ENCODE measurements at places on chromosomes 12 and 14.

DNA sequence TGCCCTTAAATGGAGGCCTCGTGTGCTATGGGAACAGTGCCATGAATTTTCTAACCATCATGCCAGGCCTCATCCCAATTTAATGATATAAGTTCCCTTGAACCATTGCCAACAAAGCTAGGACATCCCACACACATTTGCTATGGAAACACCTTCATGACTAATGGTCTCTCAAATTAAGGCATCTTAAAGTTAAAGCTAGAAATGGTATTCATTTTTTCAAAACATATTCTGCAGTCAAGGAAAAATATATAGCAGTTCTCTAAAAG, 117.3 kb downstream of the BTG1 start:
- no peak for DNase-seq

- DNase-seq: no peak
Measured at GRCh38 chr12:356276-356988, 32.7 kb downstream of the KDM5A start.

- no peak for DNase-seq
Measured at GRCh38 chr14:67192366-67192765, 3.1 kb downstream of the GARIN2 start.

DNA sequence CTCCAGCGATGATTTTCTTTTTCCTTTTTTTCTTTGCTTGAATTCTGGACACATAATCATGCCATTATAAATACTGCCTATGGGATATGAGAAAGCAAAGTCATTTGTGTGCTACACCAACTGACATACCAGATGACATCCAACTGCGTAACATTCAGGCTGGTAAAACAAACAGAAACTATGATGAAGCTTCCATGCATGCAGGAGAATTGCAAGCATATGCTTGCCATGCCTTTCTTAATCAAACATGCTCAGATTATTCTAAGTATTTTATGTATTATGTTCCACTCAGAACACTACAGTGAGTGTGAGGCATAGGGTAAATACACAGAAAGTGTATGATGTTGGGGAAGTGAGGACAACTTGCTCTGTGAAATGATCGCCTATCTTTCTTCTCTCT, 97.4 kb downstream of the C12orf50 start:
- no peak for DNase-seq

GRCh38 chr12:67520606-67521005, 127.9 kb upstream of the DYRK2 start:
- no peak for DNase-seq

- no peak for DNase-seq
Measured at GRCh38 chr14:30553311-30553989, 5.5 kb upstream of the G2E3 start.

- no peak for DNase-seq
Measured at GRCh38 chr12:112349431-112349830, 32.8 kb downstream of the HECTD4 start.

DNA sequence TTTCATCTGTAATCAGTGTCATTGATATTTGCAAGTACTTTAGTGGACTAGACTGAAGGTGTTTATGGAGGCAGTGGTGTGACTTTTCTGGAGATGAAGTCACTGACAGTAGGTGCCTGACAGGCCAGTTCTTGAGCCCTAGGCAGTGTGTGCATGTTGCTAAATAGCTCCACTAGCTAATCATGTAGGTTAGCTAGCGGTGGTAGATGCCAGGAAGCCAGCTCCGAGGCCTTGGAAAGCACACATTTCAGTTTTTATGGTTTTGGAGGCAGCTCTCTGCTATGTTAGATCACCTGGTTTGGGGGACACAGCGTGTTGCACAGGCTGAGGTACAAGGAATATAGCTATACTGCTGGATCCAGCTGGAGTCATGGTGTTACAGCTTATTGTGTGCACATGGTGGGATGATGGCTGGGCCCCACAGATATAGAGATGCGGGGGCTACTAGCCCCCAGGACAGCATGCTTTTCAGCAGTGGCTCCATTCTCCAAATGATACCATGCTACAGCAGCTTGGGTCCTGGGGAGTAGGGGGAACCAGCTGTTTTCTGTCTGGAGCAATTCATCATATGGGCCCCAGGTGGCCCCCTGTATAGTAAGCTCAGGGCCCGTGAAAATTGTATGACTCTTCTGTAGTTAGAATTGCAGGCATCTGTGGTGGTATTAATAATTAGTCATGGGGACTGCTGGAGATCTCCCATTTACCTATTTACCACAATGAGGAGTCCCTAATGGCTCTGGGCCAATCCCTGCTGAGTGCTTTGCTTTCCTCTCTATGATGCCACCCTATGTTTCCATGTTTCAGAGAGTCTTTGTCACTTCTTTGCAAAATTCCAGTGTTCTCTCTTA, 367.2 kb upstream of the LMO3 start:
- DNase-seq: no peak

- DNase-seq: no peak
Measured at GRCh38 chr14:52253503-52253902, 14.0 kb upstream of the PTGDR start.

DNA sequence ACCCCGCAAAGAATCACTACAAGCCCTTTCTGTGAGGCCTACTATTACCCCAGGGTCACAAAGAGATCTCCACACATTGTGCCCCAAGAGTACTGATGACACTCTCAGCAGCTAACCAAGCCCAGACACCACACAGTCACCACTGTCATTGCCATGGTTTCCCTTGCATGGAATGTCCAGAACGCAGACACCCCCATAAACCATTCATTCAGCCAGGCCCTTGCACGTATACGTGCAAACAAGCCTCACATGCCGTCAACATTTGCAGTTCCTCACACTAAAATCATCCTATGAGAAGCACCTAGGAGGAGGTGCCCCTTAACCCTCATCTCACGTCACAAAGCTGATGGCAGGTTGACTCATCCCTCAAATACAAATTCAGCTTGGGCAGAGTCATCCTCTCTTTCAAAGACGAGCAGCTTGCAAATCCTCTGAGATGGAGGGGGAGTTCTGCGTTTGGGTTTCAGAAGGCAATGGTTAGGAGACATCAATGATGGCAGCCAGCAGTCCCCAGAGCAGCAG, 17.1 kb upstream of the KRT77 start:
- DNase-seq: no peak

DNA sequence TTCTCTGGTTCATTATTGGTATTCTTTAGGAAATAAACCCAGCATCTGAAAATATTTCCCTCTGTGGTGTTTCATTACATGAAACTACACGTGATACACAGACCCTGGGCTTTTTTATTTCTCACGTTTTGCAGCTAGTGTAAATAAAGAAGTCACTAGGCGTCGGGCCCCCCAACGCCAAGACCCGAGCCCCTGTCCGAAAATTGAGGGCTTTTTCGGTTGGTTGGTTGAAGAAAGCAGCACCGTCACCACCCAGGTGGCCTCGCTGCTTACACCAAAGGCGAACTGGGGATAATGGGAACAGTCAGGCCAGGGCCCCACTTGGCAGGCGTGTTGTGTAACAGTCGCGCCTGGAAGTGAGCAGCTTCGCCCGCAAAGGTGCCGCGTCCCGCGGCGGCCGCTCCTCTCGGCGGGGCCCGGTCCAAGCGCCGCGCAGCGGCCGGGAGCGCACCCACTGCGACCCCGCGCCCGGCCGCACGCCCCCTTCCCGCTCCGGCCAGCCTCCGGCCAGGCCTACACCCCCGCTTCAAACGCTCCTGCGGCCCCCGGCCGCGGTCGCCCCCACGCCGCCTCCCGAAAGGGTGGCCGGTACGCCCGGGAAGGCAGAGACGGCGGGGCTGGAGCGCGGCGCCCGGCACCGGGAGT, 1.2 kb downstream of the DUSP16 start:
- DNase-seq: peak; percentile 7

DNA sequence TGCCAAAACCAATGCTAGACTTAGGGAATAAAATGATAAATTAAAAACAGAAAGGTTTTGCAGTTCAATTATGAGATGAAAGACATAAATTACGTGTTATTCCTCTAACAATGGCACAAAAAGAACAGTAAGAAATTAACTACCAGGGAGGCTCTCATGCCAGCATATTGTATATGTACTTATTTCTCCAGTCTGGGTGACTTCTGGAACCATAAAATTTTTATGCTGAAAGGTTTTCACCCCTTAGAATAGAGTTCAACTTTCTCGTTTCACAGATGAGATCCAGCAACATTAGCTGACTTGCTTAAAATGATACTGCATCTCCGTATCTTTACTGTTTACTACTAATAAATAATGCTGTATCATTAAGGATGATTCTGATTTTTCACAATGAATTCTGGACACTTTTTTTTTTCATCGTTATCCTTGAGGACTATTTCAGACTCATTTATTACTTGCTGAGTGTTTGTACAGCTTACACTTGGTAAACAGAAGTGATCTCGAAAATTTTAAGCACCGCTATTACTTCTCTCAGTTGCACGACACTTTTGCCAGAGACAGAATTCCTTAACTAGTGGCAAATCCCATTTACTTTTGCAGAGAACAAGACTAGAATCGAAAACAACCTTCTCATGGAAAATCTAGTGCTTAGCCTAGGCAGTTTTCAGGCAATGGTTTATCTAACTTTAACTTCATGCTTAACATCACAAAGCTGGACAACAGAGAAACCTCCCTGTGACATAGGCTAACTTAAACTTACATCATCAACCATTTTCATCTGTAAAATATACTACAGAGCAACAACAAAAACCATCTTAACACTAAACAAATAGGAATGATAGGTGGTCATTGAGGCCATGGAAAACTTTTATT, 2.7 kb downstream of the RSRC2 start:
- DNase-seq: no peak

DNA sequence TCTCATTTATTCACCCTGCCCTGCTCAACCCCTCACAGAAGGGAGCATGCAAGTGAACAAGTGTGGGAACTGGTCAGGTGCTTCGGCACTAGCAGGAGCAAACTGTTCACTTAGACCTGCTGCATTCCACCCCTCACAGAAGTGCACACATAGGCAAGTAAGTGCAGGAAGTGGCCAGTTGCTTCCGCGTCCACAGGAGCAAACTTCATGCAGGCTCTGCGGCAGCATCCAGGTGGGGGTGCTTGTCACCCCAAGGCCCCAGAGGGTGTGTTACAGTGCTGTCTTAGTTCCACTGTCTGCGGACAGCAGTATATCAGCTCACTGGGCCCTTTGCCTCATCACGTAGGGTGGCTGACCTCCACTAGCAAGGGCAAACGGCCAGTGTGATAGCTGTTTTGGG, 167.3 kb upstream of the AVPR1A start:
- no peak for DNase-seq

DNA sequence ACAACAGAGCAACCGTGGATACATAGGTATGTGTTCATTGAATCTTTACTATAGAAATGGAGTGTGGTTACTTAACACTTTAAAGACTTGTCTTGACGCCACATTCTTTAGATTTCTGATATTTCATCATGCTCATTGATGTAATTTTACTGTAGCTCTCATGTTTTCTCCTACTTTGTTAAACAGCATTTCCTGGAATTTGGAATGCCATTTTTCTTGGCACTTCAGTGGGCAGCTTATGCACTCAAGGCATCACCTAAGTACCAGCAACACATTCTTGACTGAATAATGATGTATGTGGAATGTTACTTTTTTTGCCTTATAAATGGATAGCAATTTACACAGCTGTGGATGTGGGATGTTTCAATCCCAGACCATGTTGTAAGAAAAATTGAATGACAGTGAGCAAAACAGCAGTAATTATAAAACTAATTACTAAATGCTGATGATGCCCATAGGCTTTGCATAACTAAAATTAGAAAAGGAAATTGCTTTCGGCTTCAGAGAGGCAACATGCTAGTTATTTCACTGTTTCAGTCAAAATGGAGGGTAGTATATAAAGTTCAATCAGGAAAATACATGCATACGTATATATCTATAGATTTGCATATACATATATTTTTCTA, 298.5 kb downstream of the NPAS3 start:
- DNase-seq: no peak

DNA sequence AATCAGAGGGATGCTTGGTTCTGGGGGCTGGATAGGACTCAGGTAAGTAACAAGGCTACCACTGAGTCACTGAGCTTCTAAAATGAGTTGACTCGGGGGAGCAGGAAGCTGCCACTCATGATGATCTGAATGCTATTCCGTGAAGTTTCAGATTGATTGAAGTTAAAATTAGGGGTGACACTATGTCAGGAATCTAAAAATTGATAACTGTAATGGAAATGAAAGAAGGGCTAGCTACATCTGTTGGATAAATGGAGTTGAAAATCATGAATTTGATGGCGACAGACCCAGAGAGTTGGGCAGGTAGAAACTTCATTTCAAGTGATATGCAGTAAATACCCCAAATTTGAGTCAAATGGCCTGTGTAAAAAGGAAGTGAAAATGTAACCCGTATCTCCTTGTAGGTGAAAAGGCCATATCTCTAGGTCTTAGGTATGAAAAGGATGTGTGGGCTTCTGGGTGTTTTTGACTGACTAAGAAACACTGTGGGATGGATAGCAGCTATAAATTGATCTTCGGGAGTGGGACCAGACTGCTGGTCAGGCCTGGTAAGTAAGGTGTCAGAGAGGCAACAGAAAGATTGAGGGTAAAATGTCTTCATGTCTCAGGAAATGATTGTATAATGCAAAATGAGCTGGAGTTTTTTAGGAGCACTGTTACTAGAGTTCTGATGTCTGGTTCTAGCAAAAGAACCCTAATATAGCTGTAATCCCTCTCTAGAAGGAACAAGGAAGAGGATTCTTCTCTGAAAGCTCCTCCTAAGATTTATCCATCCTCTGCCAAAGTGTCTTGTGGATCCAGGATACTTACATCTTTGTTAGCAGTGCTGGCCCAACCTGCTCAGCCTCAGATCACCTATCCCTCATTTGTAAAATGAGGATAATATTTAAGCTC, 57.3 kb downstream of the DAD1 start:
- no peak for DNase-seq

DNA sequence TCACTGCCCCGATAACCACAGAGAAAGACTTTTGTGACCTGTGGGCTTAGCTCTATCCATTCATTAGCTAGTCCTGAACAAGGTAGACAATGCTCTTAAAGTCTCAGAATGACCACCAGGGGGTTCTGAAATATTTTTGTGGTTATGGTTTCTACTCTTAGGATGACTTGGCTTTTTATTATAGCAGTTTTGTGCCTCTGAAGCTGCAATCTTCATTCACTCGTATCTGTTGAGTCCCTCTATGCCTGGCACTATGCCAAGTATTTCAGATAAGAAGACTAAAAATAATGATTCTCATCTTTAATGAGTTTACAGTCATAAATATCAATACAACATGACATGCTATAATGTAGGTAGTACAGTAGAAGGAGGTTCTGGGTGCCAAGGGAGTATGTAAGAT, 130.8 kb upstream of the TRHDE start:
- DNase-seq: no peak

DNA sequence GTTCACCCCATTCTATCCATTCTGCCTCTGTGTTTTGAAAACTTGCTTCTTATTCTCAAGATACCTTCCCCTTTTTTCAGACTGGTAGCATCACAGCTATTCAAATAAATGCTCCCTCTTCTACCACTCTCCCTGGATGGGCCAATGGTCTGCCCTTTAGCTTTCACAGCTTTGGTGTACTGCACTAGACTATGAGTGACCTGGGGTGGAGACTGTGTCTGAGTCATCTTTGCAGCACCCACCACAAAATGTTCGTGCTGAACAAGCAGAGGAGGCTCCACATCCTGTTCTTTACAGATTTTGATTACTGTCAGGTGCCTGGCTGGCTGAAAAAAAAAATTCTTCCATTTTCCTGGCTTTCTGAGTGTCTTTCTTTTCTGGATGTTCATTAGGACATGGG, 1104.1 kb upstream of the TMEM132C start:
- DNase-seq: peak; percentile 36
